ENCODE measurements at places on chromosomes 4 and X. TPM values are rescaled to one million over a fixed set of nuclear protein-coding genes. Genes with fewer than 3 reads are reported as not detected.

The CLDN34 gene
- total RNA-seq: not detected

The MAGEC2 gene
- total RNA-seq: not detected

The ETNPPL gene
- total RNA-seq: not detected

The FGG gene
- 0.19 TPM for total RNA-seq

The PPEF2 gene
- total RNA-seq: not detected

The USP17L12 gene
- total RNA-seq: not detected

The GPC3 gene
- total RNA-seq: not detected
